SHP77 treated with DMSO at 0.1 percent for 48 hours (cell line): ENCODE measurements at places on chromosomes 7 and 10.

- DNase-seq: no peak
These were observed 7.5 kb upstream of the CFTR start for GRCh38 chr7:117472335-117472734.

DNA sequence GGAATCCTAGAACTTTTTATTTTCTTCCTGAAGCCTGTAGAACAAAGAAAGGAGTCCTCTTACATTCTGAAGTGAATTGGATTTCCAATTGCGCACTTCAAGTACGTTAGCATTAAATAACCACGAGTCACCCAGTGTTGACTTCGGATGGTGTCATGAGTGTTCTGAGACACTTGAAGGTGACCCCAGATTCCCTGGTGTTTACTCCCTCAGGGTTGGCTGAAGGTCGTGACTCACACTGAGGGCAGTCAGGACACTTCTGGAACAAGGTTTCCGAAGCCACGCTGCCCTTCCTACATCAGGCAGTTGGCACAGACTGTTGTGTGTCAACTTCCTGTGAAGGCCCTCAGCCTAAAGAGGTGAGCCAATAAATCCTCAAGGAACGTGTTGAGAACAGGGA is 186.6 kb upstream of the CELF2 start:
- DNase-seq: no peak

DNA sequence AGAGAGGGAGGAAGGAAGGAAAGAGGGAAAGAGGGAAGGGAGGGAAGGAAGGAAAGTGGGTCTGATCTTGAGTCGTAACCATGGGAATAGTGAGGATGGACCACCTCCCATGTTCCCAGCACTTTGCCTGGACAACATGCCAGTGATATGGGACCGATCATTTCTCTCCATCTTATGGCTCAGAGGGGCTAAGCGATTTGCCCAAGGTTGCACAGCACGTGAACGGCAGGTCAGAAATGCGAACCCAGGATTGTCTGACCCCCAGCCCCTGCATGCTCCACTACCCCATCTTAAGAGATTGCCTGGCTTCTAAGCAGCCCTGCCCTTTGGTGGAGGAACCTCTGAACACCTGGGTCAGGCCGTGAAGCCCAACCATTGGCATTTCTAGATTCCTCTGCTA is 109.0 kb upstream of the CARD11 start:
- no peak for DNase-seq

GRCh38 chr7:64314566-64314965 is 805 bp downstream of the ZNF736 start:
- no peak for DNase-seq

GRCh38 chr7:148727501-148728278 is 29.0 kb downstream of the CUL1 start:
- no peak for DNase-seq

DNA sequence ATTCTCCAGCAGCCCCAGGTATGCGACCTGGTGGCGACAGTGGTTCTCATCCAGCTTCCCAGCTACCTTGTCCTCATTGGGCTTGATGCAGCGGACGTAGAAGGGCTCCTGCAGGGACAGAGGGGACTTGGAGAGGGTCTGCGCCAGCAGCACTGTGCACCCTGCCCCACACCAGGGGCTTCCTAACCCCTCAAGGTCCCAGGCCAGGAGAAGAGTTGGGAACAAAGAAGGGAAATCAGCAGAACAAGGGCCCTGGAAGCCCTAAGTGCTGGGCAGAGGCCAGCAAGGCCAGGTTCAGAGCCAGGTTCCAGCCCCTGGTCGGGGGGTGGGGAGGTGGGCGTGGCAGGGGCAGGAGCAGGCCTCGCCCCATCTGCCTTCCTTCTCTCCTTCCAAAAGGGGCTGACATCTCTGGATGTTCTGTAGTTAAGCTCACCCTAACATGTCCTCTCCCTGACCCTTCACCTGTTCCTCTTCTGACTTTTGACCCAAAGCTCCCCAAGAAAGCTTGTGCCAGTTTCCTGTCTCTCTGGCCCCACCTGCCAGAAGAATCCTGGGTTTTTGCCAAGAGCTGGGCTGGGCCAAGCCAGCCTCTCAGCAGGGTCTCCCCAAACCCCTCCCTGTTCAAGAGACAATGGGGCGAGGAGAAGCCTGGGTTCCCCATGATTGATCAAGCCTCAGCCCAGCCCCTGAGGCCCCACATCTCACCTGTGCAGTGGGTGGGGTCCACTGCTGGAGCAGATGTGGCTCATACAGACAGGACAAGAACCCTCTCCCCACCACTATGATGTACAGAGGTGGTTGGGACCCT is 11.9 kb downstream of the MYO1G start:
- DNase-seq: no peak

DNA sequence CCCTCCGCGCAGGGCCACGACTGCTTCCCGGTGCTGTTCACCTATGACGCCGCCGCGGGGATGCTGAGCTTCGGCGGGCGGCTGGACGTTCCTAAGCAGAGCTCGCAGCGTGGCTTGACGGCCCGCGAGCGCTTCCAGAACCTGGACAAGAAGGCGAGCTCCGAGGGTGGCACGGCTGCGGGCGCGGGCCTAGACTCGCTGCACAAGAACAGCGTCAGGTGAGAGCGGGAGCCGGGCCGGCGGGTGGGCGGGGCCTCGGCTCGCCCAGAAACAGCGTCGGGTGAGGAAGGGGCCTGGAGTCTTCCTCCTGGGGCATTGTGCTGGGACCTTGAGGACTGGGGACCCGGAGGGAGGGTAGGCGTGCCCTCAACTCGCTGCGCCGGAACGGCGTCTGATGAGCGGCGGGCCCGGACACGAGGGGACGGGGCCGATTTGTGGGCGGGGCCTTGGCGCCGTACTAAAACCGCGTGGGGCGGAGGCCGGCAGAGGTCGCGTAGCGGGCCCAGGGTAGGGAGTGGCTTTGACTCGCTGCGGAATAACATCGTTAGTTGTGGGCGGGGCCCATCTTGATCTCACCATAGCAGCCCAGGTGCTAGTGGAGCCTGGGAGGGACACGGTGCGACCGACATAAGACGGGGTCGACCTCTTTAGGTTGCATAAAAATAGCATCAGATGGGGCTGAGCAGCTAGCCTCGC is 15.6 kb downstream of the PDAP1 start:
- peak; percentile 75 for DNase-seq

GRCh38 chr7:23098460-23098859 is 7.1 kb upstream of the KLHL7 start:
- DNase-seq: no peak

DNA sequence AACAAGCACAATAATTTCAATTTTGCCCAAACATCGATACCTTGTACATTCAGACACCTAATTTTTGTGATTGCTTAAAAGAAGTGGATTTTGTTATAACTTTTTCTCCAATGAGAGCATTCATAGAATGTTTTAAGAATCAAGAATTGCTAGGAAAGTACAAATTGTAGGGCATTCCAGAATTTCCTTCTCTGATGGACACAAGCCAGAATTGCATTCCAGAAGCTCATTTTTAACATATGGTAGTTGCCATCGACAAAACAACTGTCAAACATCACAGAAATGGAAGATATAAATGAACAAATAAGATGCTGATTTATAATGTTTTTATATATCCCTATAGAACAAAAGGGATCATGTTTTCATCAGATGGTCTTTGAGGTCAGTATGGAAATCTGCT is 258.4 kb upstream of the NPVF start:
- no peak for DNase-seq

GRCh38 chr7:38294926-38295325 is 21.5 kb upstream of the TARP start:
- DNase-seq: no peak

DNA sequence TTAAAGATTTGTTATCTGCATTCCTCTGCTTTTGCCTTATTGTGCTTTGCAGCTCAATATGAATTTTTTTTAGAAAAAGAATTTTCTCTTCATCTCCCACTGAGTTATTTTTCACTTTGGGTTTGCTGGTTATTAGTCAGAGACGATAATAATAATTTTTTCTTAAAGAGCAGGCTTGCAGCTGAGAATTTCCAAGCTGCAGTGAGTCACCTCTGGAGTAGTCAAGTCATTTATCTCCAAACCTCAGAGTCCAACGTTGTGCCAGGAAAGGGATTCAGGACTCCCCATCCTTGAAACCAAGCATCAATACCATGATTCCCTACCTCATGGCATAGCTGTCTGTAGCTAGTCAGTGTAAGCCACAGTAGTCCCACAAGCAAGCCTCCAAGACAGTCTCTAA is 15.2 kb upstream of the EGR2 start:
- DNase-seq: no peak

- DNase-seq: no peak
These were observed 348.7 kb upstream of the SEMA3C start for GRCh38 chr7:81267508-81267907.

DNA sequence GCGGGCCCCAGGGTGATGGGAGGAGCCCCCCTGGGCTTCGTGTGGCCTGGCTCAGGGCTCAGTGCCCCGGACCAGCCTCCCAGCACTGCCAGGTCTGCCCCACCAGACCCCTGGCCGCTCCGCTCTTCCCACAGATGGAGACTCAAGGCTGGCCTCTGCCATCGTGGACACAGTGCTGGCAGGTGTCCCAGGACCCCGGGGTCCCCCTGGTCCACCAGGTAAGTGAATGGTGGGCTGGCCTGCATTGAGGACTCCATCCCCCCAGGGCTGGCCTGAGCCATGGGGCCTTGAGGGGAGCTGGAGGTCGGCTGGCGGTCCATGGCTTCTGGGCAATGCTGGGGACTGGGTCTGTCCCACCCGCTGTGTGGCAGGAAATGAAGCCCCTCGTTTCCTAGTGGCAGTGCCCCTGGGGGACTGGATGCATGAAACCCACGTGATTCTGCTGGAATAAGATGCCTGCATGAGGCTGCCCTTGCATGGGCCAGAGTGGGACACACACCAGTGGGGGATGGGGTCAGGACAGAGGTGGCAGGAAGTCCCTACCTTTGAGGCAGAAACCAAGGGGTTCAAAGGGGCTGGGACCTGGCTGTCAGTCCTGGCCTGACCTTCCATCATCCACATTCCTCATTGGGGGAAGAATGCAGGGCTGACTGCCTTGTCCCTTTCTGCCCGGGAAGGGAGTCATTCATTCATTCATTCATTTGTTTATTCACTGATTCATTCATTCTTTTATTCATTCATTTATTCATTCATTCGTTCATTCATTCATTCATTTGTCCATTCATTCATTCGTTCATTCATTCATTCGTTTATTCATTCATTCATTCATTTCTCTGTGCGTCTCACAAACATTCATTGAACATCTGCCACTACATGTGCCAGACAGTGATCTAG is 81.8 kb downstream of the MYL10 start:
- no peak for DNase-seq

GRCh38 chr10:80539421-80540031 is 1.8 kb downstream of the SH2D4B start:
- no peak for DNase-seq

DNA sequence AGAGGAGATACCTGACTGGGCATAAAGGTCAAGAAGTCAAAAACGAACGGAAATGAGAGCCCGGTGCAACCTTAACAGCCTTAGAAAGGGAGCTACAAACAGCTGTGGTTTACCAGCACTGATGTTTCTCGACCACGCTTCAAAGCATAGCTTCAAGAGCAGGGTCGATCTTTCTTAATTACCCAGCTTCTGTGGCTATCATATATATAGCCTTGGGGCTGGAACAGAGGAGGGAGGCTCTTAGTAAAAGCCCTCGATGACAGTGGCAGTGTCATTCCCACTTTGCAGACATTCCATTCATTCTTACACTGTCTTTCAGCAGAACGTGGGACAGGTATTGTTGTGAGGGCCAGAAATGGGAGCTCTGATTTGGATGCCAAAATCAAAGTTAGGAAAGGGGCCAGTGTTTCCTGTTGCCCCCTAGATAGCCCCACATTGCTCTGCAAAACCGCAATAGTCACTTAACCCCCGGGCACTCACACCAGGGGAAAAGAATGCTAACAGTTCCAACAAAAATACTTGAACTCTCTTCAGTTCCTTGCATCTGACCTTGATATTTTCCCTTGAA is 141.5 kb downstream of the MTPAP start:
- DNase-seq: no peak

DNA sequence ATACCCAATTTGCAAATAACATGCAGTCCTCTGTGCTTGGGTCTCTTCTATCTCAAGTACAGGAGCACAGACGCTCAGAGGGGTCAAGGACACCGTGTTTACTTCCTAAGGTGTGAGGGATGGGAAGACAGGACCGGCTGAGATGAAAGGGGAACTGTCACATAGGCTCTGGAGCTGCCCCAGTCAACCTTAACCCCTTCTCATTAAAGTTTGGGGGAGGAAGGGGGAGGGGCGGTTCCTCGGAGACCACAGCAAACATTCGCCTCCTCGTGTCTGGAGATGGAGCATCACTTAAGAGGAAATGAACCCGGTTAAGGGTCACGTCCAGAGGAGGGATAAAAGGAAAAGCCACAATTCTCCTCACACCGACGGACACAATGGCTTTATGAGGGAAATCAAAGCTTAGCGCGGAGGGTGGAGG is 1.1 kb downstream of the SH3PXD2A start:
- DNase-seq: no peak

DNA sequence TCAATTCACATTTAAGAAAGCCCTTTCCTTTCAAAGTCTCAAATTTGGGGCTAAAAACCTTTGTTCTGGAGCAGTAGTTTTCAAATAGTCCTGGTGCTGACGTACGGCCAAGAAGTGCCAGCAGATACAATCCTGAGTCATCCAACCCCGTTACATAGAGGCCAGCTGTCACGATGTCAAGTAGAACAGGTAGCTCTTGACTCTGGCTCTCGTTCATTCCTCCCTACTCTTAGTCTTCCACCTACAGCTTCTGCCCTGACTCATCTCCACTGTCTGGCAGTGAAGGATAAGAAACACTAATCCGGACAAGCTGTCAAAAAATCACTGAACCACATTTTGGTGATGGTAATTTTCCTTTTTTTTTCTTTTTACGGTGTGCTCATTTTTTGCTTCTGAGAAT is 132.4 kb upstream of the PTN start:
- DNase-seq: no peak

DNA sequence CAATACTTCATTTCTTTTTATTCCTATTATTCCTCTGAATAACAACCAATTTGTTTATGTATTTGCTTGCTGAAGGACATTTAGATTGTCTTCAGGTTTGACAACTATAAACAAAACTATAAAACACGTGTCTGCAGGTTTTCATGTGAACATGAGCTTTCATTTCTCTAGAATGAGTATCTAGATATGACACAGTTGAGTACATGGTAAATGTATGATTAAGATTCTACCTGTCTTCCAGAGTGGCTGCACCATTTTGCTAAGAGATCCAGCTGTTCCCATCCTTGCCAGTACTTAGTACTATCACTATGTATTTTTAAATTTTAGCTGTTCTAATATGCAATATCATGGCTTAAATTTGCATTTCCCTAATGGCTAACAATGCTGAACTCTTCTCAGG is 10.1 kb downstream of the MCMBP start:
- DNase-seq: no peak

DNA sequence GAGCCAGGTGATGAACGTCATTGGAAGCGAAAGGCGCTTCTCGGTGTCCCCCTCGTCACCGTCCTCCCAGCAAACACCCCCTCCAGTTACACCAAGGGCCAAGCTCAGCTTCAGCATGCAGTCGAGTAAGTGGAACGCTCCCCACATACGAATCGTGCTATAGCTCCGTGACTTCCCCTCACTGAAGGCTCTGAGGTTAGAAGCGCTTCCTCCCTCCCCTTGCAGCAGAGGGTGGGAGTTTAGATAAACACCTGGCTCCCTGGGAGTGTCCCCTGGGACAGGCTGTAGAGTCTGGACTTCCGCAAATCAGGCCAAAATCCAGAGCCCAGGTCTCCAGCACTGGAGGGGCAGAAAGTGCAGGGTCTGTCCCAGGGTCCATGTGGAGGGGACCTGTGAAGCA is 105.0 kb upstream of the NPS start:
- DNase-seq: no peak
